ENCODE measurements at places on chromosomes 12 and 14.

DNA sequence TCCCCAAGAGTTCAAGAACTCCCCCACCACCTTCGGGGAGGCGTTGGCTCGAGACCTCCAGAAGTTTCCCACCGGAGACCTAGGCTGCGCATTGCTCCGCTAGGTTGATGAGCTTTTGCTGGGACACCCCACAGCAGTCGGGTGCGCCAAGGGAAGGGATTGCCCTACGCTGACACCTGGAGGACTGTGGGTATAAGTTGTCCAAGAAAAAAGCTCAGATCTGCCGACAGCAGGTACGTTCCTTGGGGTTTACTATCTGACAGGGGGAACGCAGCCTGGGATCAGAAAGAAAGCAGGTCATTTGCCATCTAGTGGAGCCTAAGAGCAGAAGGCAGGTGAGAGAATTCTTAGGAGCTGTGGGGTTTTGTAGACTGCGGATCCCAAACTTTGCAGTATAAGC is 98.8 kb downstream of the FRMD6 start:
- no peak for DNase-seq

DNA sequence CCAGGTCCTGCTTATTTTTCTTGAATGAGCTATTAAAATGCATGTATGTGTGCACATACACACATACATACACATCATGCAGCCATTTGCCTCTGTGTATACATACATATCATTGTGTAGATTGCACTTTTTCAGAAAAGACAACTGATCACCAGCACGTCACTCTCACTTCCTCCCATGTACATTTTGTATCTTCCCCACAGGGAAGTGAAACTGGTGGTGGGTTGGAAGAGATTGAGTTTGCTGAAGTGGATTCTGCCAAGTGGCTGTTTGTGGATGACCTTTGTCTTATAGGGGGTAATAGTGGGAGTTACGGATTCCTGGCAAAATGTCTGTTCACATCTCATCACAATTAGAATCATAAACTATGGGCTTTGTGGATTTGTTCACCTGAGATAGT is 448.6 kb downstream of the RAD51B start:
- DNase-seq, result no peak

DNA sequence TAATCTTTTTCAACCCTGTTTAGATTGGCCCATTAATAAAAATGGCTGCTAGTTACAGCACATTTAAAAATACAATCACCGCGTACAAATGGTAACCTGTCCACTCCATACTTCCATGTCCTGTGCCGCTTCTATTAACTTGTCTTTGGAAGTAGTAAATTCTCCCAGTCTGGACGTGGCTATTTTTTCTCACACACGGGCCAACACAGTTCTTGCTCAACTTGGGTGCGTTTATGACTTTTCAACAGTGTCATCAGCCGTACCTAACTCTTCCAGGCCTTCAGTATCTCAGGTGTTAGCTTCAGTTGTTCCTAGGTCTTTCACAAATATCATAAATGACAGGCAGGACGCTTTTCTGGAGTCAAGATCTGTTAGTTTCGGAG is 475 bp upstream of the PCNX1 start:
- DNase-seq, result no peak

GRCh38 chr12:131833896-131834641 is 5.9 kb downstream of the MMP17 start:
- no peak for DNase-seq

DNA sequence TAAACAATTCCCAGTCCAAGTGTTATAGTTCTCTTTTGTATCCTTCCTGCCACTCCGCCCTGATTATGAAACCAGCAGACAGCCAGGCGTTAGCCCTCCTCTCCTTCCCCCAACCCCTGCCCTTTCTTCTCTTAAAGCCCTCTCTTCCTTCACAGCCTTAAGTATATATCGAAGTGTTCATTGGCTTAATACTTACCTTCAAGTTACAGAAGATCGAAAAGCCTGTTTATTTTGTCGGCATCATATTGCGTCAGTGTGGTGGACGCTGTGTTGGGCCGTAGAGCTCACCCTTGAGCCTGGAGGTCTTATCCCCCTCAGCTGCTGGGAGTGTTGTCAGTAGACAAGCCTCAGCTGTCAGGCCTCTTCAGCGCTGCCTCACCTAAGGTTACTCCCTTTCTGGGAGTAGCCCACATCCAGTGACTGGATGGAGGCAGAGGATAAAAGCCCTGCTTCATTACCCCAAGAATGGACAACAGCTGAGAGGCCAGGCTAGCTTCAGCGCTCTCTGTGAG is 36.2 kb downstream of the CMAS start:
- DNase-seq, result no peak

DNA sequence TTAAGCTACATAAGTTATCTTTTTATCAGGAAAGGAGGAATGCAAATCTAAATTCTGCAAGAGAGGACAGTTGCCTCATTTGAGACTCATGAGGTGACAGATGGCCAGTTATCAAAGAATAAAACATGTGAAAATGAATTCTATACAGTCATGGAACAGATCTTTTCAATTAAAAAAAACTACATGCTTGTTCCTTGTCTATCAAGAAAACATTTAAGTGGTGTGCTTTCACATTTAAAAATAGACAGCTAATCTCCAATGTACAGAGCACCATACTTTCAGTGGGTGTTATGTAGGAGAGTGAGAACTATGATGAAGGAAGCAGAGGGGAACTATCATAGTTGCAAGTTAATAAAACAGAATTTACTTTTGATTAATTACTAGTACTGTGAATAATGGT is 76.7 kb upstream of the TTC7B start:
- no peak for DNase-seq

- DNase-seq, result no peak
These were observed 31.1 kb downstream of the IRF2BPL start for GRCh38 chr14:76997257-76997970.

DNA sequence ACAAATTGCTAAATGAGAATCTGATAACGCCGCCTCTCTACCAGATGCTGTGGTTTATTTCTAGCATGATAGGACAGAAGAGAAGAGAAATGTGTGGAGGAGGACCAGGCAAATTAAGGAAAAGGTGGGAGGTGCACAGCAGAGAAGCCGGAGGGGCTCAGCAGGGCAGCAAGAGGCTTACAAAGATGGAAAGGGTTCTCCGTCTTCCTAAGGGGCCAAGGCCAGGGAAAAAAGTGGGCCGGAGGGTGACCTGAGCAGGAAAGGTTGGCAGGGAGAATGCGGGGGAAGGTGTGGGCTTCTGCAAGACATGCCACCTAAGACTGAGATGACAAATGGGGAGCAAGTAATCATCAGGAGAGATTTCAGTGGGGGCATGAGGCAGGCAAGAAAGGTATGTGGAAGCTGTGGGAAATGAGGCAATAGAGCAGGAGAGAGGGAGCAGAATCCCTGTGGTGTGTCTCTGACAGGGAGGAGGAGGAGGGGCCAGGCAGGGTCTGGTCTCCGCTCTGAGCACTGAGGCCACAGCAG is 18.7 kb downstream of the MANSC1 start:
- no peak for DNase-seq

DNA sequence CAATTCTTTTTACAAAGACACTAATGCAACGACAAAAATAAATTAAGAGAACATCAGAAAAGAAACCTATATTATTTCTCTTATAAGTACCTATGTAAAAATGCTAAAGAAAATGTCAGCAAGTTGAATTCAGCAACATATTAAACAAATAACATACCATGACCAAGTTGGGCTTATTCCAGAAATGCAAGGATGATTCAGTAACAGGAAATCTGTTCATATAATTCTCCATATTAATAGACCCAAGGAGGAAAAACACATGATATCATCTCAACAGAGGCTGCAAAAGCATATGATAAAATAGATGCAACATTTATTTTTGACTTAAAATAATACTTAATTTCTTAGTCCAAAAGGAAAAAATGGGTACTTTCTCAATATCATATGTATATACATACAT is 25.1 kb upstream of the GPHB5 start:
- DNase-seq, result no peak

DNA sequence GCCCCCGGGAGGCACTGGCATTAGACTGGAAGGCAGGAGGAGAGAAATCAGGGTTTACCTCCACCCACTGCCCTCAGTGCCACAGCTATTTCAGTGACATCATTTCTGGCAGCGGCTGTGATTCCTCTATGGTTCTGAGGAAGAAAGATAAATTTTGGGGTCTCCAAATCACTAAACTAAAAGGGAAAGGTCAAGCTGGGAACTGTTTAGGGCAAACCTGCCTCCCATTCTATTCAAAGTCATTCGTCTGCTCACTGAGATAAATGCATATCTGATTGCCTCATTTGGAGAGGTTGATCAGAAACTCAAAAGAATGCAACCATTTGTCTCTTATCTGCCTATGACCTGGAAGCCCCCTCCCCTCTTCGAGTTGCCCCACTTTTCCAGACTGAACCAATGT is 14.0 kb upstream of the CRY1 start:
- DNase-seq, result no peak

- no peak for DNase-seq
These were observed 9.1 kb downstream of the PRKCH start for GRCh38 chr14:61330511-61330910.

DNA sequence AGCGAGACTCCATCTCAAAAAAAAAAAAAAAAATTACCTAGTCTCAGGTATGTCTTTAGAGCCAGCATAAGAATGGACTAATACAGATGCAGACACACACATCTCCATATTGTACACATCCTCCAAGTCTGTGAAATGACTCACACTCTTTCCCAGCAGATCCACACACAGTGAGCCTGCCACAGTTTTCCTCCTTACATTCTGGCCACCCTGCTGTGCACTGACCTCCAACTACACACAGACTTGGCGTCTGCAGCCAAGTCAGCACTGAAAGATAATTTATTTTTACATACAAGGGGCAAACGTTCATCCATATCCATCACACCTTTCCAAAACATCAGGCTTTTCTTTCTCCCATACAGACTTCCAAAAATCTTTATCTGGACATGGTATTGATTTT is 115.9 kb downstream of the SLC25A21 start:
- DNase-seq, result no peak

GRCh38 chr12:5745251-5745888 is 199.7 kb downstream of the ANO2 start:
- DNase-seq, result no peak

All from NCI-H2081 treated with DMSO at 0.1 percent for 48 hours (cell line).